ENCODE measurements at places on chromosomes 4 and X.

DNA sequence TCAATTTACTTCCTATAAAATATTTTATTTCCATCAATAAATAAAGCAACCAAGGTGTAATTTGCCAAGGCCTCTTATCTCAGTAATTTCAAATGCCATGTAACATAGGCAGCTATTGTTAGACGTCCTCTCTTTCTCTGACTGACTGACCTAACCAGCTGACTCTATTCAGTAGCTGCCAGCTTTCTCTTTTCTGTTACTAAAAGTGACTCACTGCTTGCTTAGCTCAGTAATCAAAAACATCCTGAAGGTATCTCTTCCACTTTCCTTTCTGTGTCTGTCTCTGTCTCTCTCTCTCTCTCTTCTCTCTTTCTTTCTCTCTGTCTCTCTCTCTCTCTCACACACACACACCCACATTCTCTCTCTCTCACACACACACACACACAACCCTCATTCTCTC, 134.2 kb downstream of the SPOCK3 start:
- no peak for DNase-seq

DNA sequence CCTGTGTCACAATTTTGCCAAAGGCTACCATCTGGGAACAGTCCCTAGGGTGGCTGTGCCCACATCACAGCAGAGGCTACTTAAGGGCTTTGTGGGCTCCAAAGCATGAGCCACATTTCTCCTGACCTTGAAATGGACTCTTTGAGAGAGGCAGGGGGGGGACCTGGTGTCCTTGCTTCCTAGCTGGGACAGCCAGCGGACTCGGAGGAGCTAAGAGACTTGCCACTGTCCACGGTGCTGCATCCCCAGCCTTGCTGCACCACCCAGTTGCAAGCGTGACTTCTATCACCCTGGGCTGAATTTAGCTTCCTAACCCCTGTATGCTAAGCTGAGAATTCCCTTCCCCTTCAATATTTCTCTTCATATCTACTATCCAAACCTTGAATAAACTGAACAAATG, 99.0 kb downstream of the PHKA2 start:
- no peak for DNase-seq

DNA sequence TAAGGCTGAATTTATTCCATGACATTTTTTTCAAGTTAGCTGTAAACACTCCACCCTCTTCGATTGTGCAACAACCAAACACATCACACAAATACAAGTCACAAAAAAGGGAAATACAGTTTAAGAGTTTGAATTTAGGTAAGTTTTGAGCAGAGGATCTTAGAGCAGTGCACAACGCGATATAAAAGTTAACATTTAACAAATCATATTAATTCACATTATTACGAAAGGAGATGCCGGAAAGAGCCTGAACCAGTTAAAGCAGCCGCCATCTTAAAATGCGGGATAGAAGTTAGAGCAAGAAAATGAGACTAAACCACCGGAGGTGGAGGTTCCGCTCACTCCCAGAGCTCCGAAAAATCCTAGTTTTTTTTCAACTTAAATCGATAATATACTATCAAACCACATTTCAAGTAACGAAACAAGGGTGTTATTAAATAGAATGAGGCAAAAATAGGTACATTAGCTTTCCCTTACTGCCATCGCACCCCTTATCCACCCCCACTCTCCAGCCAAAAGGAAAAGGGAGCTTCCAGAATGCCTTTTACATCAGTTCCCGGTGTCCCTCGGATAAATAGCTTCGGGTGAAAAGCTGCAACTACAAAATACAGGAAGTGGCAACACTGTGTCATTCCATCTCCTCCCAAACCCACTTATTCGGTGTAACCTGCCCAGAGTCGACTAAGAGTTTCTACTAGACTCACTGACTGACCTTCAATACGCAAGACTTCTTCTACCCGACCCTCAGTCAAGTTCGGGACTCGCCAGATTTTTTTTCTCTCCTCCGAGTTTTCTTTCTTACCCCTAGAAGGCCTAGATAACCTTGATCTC, 1.9 kb downstream of the UBE2D3 start:
- no peak for DNase-seq

- no peak for DNase-seq
These were observed 11.5 kb upstream of the GATB start for GRCh38 chr4:151772274-151772673.

GRCh38 chrX:121823406-121823805, 776.0 kb downstream of the GLUD2 start:
- no peak for DNase-seq

GRCh38 chr4:151195801-151196200, 81.2 kb upstream of the PRSS48 start:
- DNase-seq: no peak

DNA sequence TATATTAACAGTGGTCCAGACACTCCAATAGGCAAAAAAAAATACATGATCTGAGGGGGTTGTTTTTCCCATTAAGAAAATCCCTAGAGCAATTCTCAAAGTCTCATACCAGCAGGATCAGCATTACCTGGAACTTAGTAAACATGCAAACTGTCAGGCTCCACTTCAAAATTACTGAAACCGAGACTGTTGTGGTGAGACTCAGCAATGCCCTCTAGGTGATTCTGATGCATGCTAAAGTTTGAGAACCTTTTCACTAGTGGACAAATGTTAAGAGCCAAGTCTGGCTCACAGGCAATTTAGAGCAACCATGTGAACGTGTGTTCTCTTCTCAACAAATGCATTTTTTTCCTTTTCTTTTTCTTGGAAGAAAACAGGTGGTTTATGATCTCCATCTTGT, 30.2 kb downstream of the NEK1 start:
- DNase-seq: no peak

- no peak for DNase-seq
These were observed 20.2 kb downstream of the CETN2 start for GRCh38 chrX:152810403-152810802.

- DNase-seq: no peak
These were observed 1.6 kb downstream of the SCARB2 start for GRCh38 chr4:76211769-76212708.

GRCh38 chr4:158374318-158374717, 147.4 kb upstream of the RXFP1 start:
- DNase-seq: no peak

GRCh38 chrX:136189222-136189621, 41.9 kb downstream of the FHL1 start:
- DNase-seq: no peak

- DNase-seq: no peak
These were observed 27.8 kb downstream of the SNX25 start for GRCh38 chr4:185237175-185237574.

DNA sequence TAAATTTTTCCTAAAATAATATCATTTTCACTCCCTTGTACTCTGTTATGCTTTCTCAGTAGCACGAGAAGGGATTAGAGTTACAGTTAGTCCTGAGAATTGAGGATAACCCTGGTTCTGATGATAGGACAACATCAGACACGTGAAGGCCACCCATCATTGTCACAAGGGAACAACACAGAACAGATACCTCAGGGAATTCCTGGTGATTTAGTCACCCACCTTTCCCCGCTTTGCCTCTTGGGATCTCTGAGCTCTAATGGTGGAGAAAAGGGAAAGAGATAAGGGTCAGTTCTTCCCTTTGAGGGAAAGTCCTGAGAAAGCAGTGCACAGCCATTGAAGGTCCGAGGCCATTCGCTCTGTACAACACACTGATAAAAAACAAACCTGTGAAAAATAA, 112.3 kb upstream of the GALNT7 start:
- no peak for DNase-seq

DNA sequence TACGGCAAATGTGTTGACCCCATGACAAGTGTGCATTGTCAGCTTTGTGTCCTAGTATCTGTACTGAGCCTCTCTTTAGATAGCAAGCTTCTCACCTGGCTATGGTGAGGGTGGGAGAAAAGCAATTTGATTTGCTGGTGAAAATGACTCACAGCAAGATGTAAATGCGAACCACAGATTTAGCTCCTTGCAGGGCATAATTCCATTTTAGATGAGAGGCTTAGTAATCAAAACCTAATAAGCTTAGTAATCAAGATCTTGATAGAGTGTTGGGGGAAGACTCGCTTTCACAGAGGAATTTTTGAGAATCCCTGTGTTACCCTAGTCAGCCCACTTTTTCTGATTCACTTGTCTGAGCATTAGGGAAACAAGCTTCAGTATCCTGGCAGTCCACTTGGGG, 7.7 kb upstream of the OCIAD2 start:
- no peak for DNase-seq

- DNase-seq: no peak
These were observed 49.6 kb upstream of the SPRY1 start for GRCh38 chr4:123346951-123347350.

DNA sequence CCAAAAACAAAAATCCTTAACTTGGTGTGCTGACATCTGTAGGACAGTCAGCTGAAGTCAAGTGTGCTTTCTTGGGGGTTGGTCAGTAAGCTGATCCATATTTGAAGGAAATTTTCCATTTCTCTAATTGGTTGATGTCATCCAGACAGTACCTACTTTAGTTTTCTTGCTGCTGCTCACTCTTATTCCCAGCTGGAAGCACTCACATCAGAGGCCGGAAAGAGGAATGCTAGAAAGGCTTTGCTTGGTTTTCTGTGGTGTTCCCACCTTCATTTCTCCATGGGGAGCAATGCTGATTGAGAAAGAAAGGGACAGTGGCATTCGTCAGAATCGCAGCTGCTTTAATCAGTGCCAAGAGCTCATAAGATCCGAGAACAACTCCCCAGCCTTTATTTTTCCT, 227.0 kb downstream of the C4orf33 start:
- DNase-seq: no peak

- no peak for DNase-seq
These were observed 62.9 kb upstream of the FRAS1 start for GRCh38 chr4:77994194-77994721.

DNA sequence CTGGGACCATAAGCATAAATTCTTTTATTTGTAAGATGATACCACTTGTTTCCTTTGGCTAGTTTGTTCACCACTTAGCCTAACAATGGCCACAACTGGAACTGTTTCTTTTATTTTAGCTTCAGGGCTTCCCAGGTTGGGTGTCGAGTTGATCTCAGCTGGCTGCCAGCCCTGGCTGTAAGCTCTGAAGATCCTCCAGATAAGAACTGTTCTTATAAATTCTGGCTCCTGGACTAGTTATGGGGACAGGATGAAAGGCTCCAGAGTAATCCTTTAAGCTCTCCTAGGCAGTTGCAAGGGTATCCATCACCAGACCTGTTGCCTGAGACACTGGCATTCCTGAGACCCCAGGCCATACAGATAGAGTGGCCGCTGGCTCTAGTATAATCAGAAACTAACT, 129.4 kb upstream of the ACSL4 start:
- no peak for DNase-seq

All from activated CD8-positive, alpha-beta memory T cell treated with anti-CD3 and anti-CD28 coated beads for 48 hours (primary cell).